ENCODE measurements at places on chromosomes 5 and 9. TPM values are rescaled to one million over a fixed set of nuclear protein-coding genes. Genes with fewer than 3 reads are reported as not detected.
A peak's percentile ranks its signal among the peaks of the same experiment; 100 is the strongest.

DNA sequence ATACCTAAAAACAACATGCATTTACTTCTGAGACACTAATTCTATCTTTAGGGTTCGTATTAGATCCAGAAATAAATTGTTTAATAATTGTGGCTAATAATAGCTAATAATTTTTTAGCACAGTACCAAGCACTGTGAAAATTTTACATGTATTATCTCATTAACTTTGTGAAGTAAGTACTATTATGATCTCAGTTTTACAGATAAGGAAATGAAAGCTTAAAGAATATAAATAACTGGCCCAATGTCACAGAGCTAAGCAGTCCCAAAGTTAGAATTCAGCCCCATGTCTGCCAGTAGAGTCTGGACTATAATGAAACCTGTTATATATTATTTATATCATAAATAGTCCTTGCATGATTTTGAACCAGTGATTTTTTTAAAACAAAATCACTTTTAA is 163.3 kb downstream of the NIPBL start:
- H3K27me3 ChIP-seq = no peaks in the 10 kb centered on the region
- no peak overlapping the region for H3K4me3 ChIP-seq
- no peak for DNase-seq
- H3K36me3 ChIP-seq = peaks cover 86% of the 10 kb centered on the region

Gene KLHL9
- total RNA-seq = 10.8 TPM

DNA sequence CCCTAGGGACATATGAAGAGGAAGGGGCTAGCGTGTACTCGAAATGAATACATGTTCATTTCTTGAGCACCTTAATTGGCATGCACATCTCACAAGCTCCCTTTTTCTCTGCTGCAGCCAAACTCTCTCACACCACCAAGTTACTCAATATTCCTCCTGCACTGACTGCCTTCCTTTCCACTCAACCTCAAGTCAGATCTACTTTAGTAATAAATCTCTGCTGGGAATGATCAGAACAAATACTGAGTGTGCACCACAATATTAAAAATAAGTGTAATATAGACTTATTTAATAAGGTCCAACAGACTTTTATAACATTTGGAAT is 995.8 kb upstream of the WWC1 start:
- no peak for DNase-seq
- H3K36me3 ChIP-seq = no peaks in the 10 kb centered on the region

DNA sequence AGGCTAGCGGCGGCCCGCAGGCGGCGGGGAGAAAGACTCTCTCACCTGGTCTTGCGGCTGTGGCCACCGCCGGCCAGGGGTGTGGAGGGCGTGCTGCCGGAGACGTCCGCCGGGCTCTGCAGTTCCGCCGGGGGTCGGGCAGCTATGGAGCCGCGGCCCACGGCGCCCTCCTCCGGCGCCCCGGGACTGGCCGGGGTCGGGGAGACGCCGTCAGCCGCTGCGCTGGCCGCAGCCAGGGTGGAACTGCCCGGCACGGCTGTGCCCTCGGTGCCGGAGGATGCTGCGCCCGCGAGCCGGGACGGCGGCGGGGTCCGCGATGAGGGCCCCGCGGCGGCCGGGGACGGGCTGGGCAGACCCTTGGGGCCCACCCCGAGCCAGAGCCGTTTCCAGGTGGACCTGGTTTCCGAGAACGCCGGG is 253 bp downstream of the SLC12A2 start:
- peak overlapping the region; percentile 89 for H3K4me3 ChIP-seq
- H3K4me1 ChIP-seq = peaks cover 25% of the 10 kb centered on the region
- no peak for DNase-seq
- peak overlapping the region; percentile 97 for H3K27ac ChIP-seq
- no peaks in the 10 kb centered on the region for H3K27me3 ChIP-seq

Gene FOXD4L5
- 0.07 TPM for total RNA-seq

GRCh38 chr5:1291611-1292080 is 3.2 kb downstream of the TERT start:
- no peak for DNase-seq
- peaks cover 51% of the 10 kb centered on the region for H3K27me3 ChIP-seq
- H3K4me1 ChIP-seq = peaks cover 4% of the 10 kb centered on the region
- no peaks in the 10 kb centered on the region for H3K36me3 ChIP-seq

DNA sequence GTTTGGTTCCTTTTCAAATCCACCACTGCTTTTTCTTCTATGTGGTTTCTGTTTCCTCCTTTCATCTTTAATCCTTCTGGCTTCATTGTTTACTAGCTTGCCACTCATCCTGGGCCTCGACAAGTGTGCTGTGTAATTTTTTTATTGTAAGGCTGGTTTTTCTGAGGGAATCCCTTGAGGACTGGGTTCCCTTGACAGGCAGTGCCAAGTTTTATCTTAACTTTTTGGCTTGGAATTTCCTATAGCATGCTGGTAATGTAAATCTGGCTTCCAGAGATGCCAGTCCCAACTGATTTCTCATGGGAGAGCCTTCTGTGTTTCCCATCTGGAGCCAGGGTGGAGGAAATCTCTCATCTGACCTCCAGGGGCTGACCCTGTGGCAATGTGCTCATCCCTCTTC is 184.7 kb downstream of the ROR2 start:
- no peaks in the 10 kb centered on the region for H3K36me3 ChIP-seq
- no peaks in the 10 kb centered on the region for H3K4me1 ChIP-seq
- H3K4me3 ChIP-seq = no peak overlapping the region

Measured in heart right ventricle (tissue), 16 donors.